ENCODE measurements at places on chromosomes 4 and X.

DNA sequence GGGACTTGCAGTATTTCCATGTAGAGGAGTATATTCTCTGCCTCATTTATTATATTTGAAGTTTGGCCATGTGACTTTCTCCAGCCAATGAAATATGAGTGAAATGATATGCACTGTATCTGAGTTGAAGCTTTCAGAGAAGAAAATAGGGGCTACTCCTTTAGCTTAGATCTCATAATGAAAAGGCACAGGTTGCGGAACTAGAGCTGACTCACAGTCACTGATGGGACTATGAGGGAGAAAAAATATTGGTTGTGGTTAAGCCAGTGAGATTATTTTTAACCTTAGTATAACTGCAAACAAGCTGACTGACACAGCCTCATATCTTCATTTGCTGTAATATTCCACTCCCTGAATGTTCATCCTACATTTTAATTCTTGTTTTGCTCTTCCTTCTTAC lies 1104.3 kb downstream of the RPA4 start:
- no peak for DNase-seq

- DNase-seq = no peak
These were observed 51.7 kb upstream of the MMAA start for GRCh38 chr4:145567516-145567915.

DNA sequence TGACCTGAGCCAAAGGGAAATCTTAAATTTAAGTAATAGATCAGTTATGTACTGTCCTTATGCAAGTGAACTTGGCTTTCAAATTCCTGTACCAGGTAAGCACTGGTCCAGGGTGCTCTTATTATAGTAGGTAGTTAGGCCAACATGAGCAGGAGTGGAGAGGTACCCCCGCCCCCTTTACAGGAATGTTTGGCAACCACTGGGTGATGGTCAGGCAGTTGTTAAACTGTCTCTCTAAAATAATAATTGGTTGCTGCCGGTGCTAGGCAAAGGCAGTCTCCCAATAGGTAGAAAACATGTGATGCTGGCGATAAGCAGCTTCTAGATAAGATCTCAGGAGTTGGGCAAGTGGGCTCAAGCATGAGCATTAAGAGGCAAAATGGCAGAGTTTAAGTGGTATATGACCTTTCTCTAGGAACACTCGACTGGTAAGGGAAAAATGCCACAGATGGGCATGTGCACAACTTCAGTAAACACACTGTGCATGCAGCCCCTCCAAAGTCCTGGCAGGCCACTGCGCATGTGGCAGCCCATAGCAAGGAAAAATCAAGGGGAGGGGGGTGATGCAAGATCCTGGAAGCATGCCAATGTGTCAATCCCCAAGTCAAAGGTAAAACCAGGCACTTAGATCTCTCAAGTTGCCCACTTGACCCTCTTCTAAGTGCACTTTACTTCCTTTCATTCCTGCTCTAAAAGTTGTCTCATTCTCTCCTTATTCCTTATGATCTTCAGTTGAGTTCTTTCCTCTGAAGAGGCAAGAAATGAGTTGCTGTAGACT lies 1239.7 kb downstream of the C4orf33 start:
- DNase-seq = no peak

- no peak for DNase-seq
These were observed 47.1 kb downstream of the FHDC1 start for GRCh38 chr4:152983221-152983620.

- no peak for DNase-seq
These were observed 225.0 kb upstream of the CXXC4 start for GRCh38 chr4:104719539-104720230.

- DNase-seq = no peak
These were observed 12.7 kb upstream of the THOC2 start for GRCh38 chrX:123745511-123745910.

DNA sequence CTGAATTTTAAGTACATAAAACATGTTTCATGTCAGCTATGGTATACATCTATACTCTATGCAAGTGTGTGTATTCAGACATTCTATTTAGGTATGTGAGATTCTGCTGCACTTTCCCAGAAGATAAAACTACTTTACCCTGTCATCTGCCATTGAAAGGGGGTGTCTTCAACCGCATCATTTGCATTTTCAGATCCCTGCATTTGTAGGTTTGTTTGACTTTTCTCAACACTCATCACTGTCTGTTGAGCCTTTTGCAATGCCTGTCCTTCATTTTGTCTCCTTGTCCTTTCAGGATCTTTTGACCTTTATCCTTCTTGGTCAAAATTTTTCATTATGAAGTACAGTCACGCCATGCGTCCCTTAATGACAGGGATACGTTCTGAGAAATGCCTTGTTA lies 103.5 kb downstream of the TMA16 start:
- no peak for DNase-seq

DNA sequence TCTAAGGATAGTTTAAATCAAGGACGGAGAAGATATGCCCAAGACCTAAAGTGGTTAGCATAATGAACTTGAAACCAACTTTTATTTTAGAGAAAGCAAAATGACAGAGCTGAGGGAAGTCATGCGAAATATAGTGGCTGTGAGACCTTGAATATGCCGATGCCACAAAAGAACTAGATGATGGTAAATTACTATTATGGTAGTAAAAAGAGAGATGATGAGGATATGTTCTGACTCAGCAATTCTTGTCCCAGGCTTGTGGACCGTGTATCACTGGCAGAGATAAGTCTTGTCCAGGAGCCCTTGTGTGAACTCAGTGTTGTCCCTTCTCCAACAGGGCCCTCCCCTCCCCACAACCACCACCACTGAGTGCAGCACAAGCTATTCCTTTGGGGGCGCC lies 1605.6 kb upstream of the TENM3 start:
- no peak for DNase-seq

DNA sequence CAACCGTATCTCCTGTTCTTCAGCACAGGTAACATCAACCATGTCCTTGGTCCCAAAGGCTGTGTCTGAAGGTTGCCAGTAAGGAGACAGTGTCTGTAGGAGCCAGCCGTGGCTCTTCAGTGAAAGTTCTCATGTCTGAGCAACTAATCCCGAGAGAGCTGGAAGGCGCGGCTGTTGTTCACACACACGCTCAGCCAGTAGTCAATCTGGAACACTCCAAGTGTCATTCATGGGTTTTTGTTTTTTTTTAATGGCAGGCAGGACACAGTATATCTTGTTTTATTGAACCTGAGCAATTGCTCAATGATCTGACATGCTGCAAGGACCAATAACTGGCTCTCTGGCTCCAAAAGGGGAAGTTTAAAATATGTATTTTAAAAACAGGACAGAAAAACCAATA lies 48.4 kb upstream of the MAP3K15 start:
- no peak for DNase-seq

- no peak for DNase-seq
These were observed 37.7 kb downstream of the PDHA2 start for GRCh38 chr4:95877636-95878035.

GRCh38 chr4:87391576-87392054 lies 627 bp upstream of the HSD17B11 start:
- no peak for DNase-seq

GRCh38 chr4:73676861-73677323 lies 56.7 kb upstream of the RASSF6 start:
- DNase-seq = no peak

GRCh38 chr4:122798101-122798500 lies 28.5 kb upstream of the FGF2 start:
- no peak for DNase-seq

DNA sequence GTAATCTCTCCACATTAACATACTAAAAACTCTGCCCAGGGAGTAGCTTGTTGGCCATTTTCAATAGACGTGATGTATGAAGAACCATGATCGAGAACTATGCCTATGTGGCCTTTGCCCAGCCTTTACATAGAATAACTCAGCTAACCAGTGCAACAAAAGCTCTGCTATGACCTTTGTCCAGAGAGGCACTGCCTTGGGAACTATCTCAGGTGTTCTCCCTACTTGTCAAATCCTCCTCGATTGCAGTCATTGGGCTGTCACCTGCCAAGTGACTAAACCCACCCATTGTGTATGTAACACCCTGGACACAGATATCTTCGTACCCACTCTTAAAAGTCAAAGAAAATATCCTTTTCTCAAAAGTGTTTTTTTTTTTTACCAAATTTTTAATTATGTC lies 610.3 kb upstream of the GALNTL6 start:
- no peak for DNase-seq

DNA sequence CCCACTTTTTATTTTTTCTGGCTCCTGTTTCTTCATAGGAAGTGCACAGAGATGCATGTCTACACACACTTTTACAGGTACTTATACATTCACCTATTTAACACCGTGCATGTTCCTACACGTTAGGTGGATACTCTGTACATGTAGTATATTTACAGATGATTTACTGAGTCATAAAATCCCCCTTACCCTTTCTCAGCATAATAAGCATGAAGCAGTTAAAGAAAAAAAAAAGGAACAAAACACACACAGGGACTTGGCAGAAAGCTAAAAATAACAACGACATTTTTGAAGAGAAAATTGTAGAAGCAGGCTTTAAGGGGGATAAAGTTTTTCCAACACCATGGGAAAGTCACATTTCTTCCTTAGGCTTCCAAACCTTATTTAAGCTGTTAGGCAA lies 96.4 kb upstream of the IQCM start:
- DNase-seq = no peak

DNA sequence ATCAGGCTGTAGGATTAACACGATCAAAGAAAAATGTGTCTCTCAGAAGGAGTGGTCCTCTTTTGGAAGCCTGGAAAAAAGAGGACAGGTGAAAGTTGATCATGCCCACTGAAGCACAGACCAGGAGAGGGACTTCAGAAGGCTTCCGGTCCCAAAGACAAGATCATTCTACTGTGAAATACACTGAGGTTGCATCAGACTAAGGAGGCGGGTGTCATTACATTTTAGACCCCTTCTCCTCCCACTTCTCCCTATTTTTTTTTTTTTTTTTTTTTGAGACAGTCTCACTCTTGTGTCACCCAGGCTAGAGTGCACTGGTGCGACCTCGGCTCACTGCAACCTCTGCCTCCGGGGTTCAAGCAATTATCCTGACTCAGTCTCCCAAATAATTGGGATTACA lies 67.5 kb downstream of the RBM47 start:
- no peak for DNase-seq

- DNase-seq = no peak
These were observed 23.1 kb downstream of the ENOX2 start for GRCh38 chrX:130879869-130880268.

GRCh38 chr4:22672519-22672918 lies 20.2 kb upstream of the GBA3 start:
- DNase-seq = no peak

DNA sequence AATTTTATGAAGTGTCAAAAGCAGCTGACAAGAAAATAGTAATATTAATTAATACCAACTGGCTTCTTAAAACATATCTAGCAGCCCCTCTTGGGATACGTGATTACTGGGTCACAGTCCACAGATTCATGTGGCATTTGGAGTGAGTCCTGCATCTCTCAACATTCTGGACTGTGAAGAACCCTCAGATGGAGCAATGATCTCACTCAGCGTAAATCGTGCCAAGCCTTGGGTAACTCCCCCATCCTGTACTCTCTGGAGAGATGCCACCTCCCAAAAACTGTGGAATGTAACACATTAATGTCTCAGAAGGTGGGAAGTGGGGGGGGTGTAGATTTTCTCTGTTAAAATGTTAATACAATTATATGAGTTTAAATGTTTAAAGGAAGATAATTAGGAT lies 118.2 kb upstream of the IQCM start:
- no peak for DNase-seq

DNA sequence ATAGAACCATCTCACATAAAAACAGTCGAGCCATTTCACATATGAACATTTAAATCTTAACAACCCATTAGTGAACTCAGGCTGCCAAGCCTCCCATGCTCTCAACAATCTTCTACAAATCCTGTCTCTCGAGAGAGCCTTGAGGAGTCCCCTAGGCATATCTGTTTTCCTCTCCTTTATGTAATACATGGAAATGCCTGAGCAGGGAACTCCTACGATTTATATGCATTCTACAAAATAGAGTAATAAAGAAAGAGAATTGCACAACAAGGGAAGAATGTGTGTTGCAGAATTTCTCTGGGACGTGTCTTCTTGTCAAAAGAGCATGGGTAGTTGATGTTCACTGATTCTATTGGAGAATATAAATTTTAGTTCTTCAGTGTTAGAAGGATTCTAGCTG lies 101.8 kb upstream of the VCX2 start:
- DNase-seq = no peak

GRCh38 chr4:28238876-28239275 lies 1378.2 kb downstream of the STIM2 start:
- DNase-seq = no peak

GRCh38 chrX:71638409-71638808 lies 20.1 kb upstream of the CXCR3 start:
- DNase-seq = no peak

GRCh38 chrX:123976706-123977316 lies 15.3 kb downstream of the STAG2 start:
- DNase-seq = no peak

DNA sequence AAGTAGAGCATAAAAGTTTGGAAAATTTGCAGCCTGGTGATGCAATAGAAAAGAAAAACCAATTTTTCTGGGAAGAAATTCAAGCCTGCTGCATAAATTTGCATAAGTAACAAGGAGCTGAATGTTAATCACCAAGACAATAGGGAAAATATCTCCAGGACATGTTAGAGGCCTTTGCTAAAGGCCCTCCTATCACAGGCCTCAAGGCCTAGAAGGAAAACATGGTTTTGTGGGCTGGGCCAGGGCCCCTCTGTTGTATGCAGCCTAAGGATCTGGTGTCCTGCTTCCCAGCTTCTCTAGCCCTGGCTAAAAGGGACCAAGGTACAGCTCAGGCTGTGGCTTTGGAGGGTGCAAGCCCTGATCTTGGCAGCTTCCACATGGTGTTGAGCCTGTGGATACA lies 6.2 kb upstream of the RTL3 start:
- no peak for DNase-seq

- DNase-seq = no peak
These were observed 15.9 kb downstream of the TMEM184C start for GRCh38 chr4:147633113-147633512.

DNA sequence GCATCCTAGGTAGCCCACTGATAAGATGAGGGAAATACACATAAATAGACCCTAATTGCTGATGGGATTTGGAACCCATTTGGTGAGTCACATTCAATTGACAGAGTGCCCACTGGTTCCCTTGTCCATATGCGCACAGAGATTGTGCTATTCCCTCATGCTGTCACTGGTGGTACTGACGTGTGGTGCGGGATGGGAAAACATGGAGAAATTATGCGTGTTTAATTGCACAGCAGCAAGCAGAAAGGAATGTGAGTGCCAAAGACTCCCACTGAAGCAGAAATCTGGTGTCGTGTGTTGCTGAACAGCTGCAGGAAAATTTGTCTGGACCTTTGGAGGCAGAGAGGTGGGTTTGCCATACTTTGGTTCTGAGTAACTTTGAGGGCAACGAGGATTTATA lies 92.2 kb downstream of the NHSL2 start:
- DNase-seq = no peak

- no peak for DNase-seq
These were observed 10.1 kb downstream of the GK start for GRCh38 chrX:30663322-30663721.

DNA sequence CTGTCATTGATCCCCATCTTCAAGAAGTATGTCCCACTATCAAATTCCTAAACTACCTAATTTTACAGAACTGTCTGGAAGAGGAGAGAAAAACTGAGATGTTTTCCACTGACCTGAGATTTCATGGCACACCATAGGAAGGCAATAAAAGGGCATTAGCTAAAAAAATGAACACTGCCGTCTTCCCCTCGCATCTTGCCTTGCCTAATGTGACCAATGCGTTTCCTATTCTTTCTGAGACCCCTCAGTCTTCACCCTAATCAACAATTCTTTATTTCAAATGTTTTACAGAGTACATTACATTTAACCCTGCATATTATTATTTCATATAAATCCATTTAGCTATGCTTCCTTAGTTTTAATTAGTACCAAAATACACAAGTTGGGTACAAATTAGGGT lies 43.6 kb downstream of the ZNF827 start:
- no peak for DNase-seq
